ENCODE measurements at places on chromosomes 16 and 17. TPM values are rescaled to one million over a fixed set of nuclear protein-coding genes. Genes with fewer than 3 reads are reported as not detected.

The METTL2A gene
- total RNA-seq, result 16.5 TPM

The ADORA2B gene
- 53.5 TPM for total RNA-seq

The CTRB1 gene
- not detected for total RNA-seq

The TM4SF5 gene
- 28.5 TPM for total RNA-seq

The NXPH3 gene
- 0.20 TPM for total RNA-seq

The DNASE1L2 gene
- total RNA-seq, result not detected

The PRAC1 gene
- total RNA-seq, result not detected

The CPHXL2 gene
- total RNA-seq, result not detected

The FBXL16 gene
- total RNA-seq, result not detected

The RRN3 gene
- 22.1 TPM for total RNA-seq

The ACSM2B gene
- total RNA-seq, result not detected

The TPSG1 gene
- total RNA-seq, result not detected

The KLHL10 gene
- total RNA-seq, result not detected

DNA sequence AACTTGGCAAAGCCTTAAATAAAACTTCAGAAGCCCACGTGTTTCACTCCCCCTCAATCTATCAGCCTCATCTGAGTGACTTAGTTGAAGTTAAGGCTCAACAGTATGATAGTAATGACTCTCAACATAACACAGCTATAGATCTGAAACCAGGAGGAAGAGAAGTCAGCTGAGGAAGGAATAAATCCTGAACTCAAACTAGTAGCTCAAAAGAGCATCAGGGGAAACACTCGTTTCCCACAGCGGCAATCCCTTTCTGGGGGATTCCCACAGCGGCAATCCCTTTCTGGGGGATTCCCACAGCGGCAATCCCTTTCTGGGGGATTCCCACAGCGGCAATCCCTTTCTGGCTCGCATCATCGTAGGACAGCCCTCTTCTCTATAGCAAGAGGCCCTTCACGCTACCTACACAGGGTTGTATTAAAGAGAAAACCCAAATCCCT, 56.8 kb downstream of the ZZEF1 start:
- H3K36me3 ChIP-seq, result peaks cover 74% of the 10 kb centered on the region
- no peak overlapping the region for H3K4me3 ChIP-seq
- no peaks in the 10 kb centered on the region for H3K27me3 ChIP-seq
- no peak for DNase-seq
- no peak overlapping the region for H3K27ac ChIP-seq

- no peaks in the 10 kb centered on the region for H3K36me3 ChIP-seq
- no peak for DNase-seq
- H3K27me3 ChIP-seq, result no peaks in the 10 kb centered on the region
- H3K27ac ChIP-seq, result peak overlapping the region; percentile 41
- H3K4me1 ChIP-seq, result peaks cover 8% of the 10 kb centered on the region
These were observed 77.2 kb downstream of the CNGB1 start for GRCh38 chr16:57893559-57894389.

DNA sequence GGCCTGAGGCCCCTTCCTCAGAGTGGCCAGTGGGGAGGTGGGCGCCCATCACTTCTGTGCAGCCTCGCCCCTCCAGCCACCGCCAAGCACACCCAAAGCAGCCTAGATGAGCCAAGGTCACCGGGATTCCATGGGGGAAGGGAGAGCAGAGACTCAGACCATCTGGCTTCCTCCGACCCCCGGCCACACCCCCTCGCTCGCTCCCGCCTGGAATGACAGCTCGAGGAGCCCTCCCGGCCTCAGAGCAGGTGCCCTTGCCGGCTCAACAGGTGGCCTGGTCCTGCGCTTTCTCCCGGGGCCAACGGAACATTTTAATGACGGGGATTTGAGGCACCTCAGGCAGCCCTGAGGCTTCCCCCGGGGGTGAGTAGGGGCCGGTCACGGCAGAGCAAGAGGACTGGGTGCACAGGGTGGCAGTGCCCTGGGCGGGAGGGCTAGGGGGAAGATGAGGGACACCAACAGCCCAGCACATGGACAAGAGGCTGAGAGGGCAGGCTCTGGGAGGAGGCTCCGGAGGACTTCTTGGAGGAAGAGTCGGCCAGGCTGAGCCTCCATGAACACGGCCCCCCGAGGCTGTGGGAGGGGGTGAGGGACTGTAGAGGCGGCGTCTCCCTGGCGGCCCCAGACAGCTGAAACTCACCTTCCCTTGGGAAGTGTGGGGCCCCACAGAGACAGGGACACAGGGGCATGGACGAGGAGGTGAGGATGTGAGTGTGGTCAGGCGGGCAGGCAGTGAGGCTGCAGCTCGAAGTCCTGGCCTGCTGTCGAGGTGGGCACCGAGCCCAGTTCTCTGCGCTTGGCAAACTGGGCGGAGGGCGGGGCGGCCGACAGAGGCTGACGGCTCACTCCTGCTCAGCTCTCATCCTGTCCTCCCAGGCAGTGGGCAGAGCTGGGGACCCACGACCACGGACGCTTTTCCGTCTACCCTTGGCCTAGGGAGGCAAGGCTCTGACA, 12.5 kb upstream of the C1QTNF8 start:
- H3K27ac ChIP-seq, result no peak overlapping the region
- DNase-seq, result peak; percentile 55
- peaks cover 3% of the 10 kb centered on the region for H3K4me1 ChIP-seq
- peaks cover 63% of the 10 kb centered on the region for H3K27me3 ChIP-seq
- no peak overlapping the region for H3K4me3 ChIP-seq

DNA sequence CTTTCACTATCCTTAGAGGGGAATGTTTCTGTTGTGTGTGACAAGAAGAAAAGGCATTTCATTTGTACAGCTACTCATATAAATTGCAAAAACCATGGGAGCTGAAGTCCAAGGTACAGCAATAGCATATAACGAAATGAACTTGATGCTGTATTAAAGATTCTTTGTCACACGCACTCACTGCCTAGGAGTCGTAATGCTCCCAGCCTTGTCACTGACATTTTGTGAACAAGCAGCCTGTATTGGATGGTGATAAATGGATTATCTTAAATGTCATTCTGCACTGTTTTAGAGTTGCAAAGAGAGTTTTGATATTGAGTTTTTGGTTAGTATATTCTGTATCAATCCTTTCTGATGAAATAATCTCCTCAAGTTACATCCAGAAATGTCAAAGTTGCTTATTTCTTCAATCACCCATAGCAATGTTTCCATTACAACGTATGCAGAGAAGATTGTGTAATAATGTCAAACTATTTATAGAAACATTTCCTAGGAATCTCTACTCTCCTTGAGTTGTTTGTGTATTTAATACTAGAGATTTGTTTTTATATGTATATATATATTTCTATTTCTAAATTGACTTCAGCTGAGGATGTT, 270.6 kb downstream of the FTO start:
- no peak overlapping the region for H3K27ac ChIP-seq
- no peak overlapping the region for H3K4me3 ChIP-seq
- no peak for DNase-seq
- no peaks in the 10 kb centered on the region for H3K27me3 ChIP-seq
- H3K4me1 ChIP-seq, result no peaks in the 10 kb centered on the region

- H3K4me3 ChIP-seq, result no peak overlapping the region
- H3K36me3 ChIP-seq, result no peaks in the 10 kb centered on the region
- no peak overlapping the region for H3K27ac ChIP-seq
- no peaks in the 10 kb centered on the region for H3K27me3 ChIP-seq
- no peaks in the 10 kb centered on the region for H3K4me1 ChIP-seq
These were observed 143.8 kb downstream of the AXIN2 start for GRCh38 chr17:65417406-65418221.

GRCh38 chr16:79599837-79600637, 500 bp downstream of the MAF start:
- H3K36me3 ChIP-seq, result no peaks in the 10 kb centered on the region
- no peak for DNase-seq
- peaks cover 39% of the 10 kb centered on the region for H3K27me3 ChIP-seq
- peak overlapping the region; percentile 58 for H3K4me3 ChIP-seq
- peaks cover 22% of the 10 kb centered on the region for H3K4me1 ChIP-seq

DNA sequence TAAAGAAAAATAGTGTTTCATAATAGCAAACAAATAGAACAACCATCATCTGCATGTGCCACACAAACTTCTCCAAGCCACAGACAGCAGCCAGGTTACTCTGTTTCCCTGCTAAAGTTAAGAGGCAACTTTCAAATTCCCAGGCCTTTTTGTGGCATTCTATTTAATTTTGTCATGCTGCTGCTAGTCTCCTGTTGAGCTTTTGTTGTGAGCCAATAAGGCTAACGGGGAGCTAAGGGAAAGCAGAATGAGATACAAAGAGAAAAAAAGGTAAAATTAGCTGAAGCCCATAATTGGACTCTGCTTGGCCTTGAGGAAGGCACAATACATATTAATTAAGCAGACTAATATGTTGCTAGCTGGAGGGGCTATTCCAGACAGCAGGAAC, 74.7 kb upstream of the GNAO1 start:
- no peak overlapping the region for H3K4me3 ChIP-seq
- H3K36me3 ChIP-seq, result no peaks in the 10 kb centered on the region
- H3K27ac ChIP-seq, result no peak overlapping the region
- DNase-seq, result no peak
- no peaks in the 10 kb centered on the region for H3K27me3 ChIP-seq

GRCh38 chr17:13735444-13735843, 133.7 kb upstream of the HS3ST3A1 start:
- H3K4me3 ChIP-seq, result no peak overlapping the region
- H3K27ac ChIP-seq, result no peak overlapping the region
- no peaks in the 10 kb centered on the region for H3K36me3 ChIP-seq
- no peaks in the 10 kb centered on the region for H3K4me1 ChIP-seq

DNA sequence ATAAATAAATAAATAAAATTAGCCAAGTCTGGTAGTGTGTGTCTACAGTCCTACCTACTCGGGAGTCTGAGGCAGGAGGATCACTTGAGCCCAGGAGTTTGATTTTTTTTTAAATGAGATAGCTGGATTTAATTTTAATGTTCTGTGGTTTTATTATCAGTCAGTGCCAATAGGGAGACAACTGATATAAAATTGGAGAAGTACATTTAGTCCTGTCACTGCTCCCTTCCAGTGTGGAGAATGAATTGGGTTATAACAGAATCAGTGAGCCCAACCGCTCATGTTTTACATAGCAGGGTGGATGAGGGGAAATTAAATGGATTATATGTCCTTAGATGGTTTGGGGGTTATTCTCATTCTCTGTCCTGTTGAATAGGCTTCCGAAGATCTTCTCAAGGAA, 6.2 kb downstream of the NME1 start:
- no peak overlapping the region for H3K27ac ChIP-seq
- H3K27me3 ChIP-seq, result no peaks in the 10 kb centered on the region
- no peak for DNase-seq
- no peaks in the 10 kb centered on the region for H3K36me3 ChIP-seq

DNA sequence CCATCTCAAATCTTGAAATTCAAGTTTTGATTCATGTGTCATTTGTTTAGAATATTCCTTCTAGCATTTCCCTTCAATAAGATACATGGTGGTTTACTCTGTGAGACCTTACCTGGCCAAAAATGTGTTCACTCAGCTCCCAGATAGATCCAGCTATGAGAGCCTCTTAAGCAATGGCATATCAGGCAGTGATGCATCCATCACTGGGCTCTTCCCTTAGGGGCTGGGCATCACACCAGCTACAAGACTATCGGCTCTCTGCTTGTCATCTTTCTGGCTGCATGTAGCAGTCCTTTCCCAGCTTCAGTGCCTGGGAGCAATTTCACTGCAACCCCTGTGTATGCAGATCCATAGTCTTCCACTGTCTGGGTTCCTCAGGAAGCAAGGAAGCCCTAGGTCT, 40.6 kb downstream of the GOSR1 start:
- H3K4me3 ChIP-seq, result no peak overlapping the region
- H3K27ac ChIP-seq, result no peak overlapping the region
- H3K4me1 ChIP-seq, result peaks cover 7% of the 10 kb centered on the region
- no peaks in the 10 kb centered on the region for H3K27me3 ChIP-seq
- peaks cover 25% of the 10 kb centered on the region for H3K36me3 ChIP-seq
- no peak for DNase-seq

DNA sequence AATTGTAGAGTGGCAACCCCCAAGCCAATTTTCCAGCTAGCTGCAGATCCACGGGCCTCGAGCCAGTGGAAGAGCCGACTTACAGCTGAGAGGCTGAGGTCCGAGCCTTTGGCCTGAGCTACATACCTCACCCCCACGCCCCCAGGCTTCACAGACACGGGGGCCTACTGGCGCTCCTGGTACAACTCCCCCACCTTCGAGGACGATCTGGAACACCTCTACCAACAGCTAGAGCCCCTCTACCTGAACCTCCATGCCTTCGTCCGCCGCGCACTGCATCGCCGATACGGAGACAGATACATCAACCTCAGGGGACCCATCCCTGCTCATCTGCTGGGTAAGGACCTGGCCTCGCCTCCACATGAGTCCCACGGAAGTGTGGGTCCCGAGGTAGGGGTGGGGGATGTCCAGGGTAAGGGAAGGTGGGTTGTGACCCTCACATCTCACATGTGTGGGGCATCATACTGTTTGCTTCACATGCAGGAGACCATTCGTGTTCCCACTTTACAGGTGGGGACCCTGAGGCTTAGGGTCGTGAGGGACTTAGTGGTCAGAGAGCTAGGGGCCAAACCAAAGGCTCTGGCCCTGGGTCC, 3.4 kb downstream of the ACE start:
- H3K27ac ChIP-seq, result no peak overlapping the region
- peaks cover 13% of the 10 kb centered on the region for H3K27me3 ChIP-seq
- no peaks in the 10 kb centered on the region for H3K36me3 ChIP-seq

DNA sequence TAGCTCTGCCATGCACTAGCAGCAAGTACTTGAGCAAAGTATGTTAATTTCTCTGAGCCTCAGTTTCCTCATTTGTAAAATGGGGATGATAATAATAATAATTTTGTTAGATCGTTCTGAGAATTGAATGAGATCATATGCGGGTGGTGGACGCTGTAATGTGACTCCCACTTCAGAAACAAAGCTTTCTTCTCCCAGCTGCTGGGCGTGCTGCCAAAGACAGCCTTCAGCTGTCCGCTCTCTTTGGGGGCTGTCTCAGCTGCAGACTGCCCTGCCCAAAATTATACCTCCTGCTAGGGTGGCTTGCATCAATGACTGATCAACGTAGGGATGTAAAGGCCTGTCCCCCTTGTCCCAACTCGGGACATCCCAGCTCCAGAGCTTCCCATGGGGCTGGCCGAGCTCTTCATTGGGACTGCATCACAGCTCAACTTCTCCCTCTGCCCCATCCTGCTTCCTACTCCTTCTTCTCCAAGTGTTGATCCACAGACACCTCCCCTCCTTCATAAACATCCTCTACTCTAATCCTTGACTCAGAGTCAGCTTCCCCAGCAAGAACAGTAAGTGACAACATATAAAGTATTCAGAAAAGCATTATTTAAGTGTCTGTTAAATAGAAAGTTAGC, 30.7 kb upstream of the CDH5 start:
- no peaks in the 10 kb centered on the region for H3K27me3 ChIP-seq
- no peaks in the 10 kb centered on the region for H3K36me3 ChIP-seq
- no peaks in the 10 kb centered on the region for H3K4me1 ChIP-seq
- H3K27ac ChIP-seq, result no peak overlapping the region

GRCh38 chr17:81249223-81250040, 10.3 kb downstream of the NDUFAF8 start:
- no peaks in the 10 kb centered on the region for H3K36me3 ChIP-seq
- H3K27me3 ChIP-seq, result no peaks in the 10 kb centered on the region
- peaks cover 35% of the 10 kb centered on the region for H3K4me1 ChIP-seq
